ENCODE measurements at places on chromosomes 7 and 10.
A peak's percentile ranks its signal among the peaks of the same experiment; 100 is the strongest.

GRCh38 chr10:106635947-106636346 lies 528.6 kb downstream of the SORCS1 start:
- no peak for DNase-seq

GRCh38 chr7:1090686-1091643 lies 3.1 kb downstream of the GPER1 start:
- DNase-seq, result no peak

- no peak for DNase-seq
Measured at GRCh38 chr7:128946936-128947830, 9.5 kb downstream of the IRF5 start.

- DNase-seq, result no peak
Measured at GRCh38 chr7:131935180-131935579, 378.8 kb upstream of the PODXL start.

GRCh38 chr7:13152755-13153154 lies 465.3 kb downstream of the ARL4A start:
- no peak for DNase-seq

DNA sequence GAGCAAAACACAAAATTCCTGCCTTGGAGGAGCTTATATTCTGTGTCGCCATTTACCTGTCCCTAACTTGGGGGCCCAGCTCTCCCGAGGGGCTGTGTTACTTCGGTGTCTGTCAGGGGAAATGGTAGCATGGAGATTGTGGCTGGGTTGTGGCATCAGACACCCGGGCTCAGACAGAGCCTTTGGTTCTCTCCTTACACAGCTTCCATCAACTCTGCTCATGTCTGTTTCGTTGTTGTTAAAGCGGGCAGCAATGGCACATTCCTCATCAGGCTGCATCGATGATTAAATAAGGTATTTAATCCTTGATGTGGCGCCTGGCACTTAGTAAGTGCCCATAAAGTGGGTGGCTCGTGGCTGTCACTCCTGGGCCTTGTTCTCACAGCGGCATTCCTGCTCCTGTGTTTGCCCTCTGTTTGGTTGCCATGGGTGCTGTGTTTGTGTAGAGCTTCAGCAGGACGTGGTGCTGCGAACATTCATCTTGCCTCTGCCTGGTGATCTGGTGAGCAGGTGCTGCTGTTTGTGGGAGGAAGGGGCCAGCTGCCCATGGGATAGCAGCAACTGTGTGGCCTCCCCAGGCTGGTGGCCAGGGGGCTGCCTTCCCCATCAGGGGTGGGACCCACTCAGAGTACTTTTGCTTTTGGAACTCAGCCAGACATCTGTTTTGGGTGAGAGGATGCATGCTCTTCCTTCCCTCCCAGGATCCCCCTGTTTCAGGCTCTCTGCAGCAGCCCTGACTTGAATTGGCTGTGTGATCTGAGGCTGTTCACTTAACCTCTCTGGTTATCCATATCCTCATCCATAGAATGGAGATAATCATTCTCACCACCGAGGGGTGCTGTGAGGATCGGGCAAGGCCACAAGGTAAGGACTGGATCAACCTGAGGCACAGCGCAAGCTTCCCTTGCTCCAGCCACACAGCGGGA lies 207.2 kb upstream of the SVIL start:
- DNase-seq, result peak; percentile 55
